ENCODE measurements at places on chromosomes 6 and 20. TPM values are rescaled to one million over a fixed set of nuclear protein-coding genes. Genes with fewer than 3 reads are reported as not detected.

DNA sequence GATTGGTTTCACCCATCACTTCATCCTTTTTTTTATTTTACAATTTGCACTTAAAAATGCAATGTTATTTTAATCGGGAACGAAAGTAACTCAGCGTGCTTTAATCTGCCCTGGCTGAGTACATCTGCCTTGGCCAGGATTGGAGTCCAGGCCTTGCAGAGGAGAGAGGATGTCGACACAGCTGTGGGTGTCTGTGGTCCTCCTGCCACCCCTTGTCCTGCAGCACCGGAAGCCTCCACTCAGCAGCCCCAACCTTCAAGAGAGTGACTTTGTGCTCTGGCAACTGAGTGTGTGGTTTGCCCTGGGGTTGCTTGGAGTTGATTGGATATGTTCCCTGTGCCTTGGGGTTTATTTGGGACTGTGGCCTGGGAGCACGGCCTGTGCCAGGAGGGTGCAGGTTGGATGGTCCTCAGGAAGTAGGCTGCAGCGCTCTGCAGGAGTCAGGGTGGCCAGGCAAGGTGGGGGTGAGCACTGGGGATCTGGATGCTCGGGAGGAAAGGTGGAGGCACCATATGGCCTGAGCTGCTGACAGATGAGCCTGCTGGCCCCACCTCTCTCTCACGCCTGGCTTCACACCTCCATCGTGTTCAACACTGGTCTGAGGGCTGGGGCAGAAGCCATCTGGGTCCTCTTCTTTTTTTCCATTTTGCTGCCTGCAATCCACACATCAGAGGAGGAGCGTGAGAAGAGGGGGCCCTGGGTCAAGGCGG lies 4.3 kb downstream of the MYT1 start:
- no peak for DNase-seq

- DNase-seq: no peak
These were observed 98.6 kb upstream of the CLDN20 start for GRCh38 chr6:155165029-155165710.

GRCh38 chr6:116648156-116648555 lies 20.4 kb downstream of the ZUP1 start:
- DNase-seq: peak; percentile 60

Gene IMPG1
- not detected for total RNA-seq

Measured in fibroblast of lung (primary cell).